ENCODE measurements at places on chromosomes 6 and 20.

GRCh38 chr20:49701241-49701790 is 12.4 kb downstream of the B4GALT5 start:
- DNase-seq = no peak

- DNase-seq = no peak
Measured at GRCh38 chr20:34680586-34681175, 3.8 kb upstream of the PIGU start.

DNA sequence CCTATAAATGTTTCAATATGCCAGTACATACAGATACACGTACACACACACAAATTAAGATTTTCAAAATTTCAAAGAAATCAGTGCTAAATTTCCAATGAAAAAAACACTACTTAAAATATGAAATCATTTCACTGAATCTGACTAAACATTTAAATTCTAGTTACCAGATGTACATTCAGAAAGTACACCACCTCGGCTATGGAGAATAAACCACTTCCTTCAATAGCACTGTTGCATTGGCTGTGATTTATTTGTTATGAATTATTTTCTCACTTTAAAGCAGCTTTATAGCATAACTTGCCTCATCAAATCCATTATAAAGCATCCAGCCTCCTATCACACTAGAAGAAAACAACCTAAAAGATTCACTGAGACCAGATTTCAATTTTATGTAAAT is 36.6 kb downstream of the HBS1L start:
- no peak for DNase-seq

DNA sequence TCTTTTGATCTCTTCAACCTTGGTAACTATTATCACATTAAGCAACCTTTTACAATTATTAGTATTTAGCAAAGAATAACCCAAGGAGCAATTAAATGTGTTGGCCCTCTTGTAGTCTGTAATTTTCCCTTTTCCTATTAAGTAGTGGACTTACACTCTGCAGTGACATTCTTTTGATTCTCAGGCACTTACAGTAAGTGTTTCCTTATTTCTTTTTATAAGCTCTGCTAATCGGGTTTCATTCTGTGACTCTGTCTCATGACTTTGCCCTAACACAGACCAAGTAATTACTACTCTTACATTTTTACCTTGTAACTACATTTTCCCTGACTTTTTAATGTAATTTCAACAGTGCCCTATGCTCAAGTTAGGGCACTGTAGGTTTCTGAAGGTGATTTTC is 104.0 kb upstream of the EPHA7 start:
- no peak for DNase-seq

GRCh38 chr6:108423982-108424705 is 129.3 kb downstream of the AFG1L start:
- DNase-seq = no peak

DNA sequence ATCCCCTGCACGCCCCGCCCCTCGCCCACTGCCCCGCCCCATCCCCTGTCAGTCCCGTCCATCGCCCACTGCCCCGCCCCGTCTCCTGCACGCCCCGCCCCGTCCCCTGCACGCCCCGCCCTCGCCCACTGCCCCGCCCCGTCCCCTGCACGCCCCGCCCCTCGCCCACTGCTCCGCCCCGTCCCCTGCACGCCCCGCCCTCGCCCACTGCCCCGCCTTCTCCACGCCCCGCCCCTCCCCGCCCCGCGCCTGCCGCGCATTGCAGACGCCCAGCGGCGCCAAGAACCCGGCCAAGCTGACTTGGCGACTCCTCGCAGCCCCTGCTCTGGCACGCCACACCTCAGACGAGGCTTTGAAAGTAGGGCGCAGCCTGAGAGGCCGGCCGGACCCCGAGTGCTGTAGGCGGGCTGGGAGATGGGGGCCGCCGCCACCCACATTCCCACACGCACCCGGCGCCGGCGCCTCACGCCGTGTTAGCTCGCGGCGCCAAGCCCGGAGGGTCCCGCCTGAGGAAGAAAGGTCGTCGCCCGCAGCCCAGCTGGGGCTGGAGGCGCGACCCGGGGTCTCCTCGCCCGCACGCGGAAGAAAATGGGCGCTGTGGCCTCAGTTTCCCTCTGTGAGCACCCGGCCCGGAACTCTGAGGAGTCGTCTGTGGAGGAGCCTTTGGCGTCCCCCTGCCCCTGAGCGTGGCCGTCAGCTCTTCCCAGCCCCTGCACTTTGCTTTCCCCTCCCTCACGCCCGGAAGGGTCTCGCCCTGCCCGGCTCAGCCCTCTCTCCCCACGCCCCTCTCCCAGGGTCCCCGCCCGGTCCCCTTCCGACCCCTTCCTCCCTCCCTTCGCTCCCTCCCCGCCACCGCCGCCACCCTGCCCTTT is at the start of gene RAD21L1:
Gene RAD21L1 (plus strand): TSS at position 262 of the 872 bp plus-strand sequence. CDS start 2,410 bp downstream, outside the sequence.
- no peak for DNase-seq

Data from NCI-H2029 treated with DMSO at 0.1 percent for 48 hours (cell line).